ENCODE measurements at places on chromosomes 4 and X.

DNA sequence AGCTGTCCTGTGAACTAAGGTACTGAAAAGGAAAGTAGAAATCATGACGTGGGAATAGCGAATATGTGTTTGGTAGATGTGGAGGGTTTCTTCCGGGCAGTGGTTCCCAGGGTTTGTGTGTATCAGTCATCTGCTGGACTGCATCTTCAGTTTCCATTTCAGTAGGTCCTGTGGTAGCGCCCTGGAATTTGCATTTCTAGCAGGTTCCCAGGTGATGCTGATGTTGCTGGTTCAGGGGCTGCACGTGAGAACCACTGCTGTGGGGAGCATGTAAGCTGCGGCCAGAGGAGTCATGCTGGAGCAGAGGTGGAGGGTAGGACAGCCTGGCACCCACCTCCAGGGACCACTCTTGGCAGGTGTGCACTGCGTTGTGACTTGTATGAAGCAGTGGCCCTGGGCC, 47.1 kb downstream of the ARHGAP10 start:
- no peak for DNase-seq

DNA sequence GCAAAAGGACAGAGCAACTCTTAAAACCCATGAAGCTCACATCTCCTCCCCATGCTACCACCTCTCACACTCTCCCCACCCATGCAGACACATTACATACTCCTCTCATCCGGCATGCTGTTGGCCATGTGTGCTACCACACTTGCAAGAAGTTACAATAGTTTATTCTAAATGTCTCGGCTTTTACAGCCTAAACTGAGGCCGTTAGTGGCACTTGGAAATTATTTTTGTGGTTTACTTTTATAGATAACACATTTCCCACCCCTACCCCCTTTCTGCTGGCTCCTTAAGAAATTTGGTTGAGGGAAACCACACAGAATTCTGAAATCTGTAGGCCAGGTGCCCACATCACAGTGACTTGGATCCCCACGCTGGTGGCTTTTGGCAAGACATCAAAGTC, 141.1 kb upstream of the HHIP start:
- no peak for DNase-seq

DNA sequence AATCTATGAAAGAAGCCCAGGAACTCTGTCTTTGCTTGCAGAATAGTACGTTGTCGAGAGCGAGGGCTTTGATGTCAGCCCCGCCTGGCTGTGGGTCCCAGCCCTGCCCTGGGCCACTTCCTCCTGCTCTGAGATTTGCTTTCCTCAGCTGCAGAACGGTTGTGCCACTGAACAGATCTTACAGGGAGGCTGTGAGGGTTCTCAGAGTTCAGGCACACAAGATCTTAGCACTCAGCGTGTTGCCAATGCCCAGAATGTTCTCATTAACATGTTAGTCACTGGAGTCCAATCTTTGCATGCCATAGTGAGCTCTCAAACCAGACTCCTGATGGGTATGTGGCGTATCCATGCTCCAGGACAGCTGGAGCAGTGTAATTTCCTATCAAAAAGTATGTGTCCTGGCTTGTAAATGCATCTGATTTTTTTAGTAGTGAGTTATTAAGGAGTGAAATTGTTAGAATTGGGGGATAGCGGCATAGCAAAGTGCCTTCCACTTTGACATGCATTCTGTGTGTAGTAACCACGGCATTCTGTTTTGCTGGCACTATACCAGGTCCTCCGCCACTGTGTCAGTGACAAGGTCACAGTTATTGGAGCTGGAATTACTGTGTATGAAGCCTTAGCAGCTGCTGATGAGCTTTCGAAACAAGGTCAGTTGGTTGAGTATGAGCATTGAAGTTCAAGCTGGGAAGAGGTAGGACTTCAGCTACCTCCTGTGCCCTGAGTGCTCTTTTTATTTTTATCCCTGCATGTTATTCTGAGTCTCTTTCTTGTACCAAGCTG, 31.6 kb downstream of the TKTL1 start:
- no peak for DNase-seq

DNA sequence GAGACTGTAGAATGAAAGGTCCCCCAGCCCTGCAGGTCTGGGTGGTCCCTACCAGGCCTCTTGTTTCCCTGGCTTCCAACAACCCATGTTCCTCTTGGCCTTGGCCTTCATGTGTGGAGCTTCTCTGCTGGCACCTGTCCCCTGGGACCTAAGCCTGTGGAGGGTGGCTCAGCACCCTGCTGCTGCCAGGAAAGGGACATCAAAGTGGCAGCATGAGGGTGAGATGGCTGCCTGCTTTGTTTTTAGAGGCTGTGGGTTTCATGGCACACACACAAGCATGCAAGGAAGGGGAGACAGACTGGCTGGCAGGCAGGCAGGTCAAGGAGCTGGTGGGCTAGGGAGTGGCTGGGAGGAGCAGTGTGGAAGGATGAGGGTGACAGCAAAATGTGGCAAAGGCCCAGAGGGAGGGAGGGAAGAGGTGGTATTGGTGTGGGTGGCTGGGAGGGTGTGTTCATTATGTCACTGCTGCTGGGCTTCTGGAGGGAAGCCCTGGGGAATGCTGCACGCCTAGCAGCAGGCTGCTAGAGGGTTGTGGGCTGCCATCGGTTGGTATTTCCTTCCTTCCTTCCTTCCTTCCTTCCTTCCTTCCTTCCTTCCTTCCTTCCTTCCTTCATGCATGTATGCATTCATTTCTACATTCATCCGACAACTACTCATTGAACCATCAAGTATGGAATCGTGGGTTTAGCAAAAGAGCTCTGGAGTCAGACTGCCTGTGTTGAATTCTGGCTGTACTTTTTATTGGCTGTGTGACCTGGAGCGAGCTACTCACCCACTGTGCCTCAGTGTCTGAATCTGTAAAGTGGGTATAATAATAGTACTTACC, 128.7 kb upstream of the PJA1 start:
- DNase-seq = no peak

GRCh38 chr4:123381996-123382395, 14.6 kb upstream of the SPRY1 start:
- no peak for DNase-seq

GRCh38 chr4:186807808-186808629, 84.4 kb upstream of the FAT1 start:
- no peak for DNase-seq

GRCh38 chrX:24117258-24117657, 32.3 kb upstream of the ZFX start:
- no peak for DNase-seq

GRCh38 chr4:73520821-73521220, 39.3 kb downstream of the AFM start:
- DNase-seq = no peak
